ENCODE measurements at places on chromosomes 12 and 14. TPM values are rescaled to one million over a fixed set of nuclear protein-coding genes. Genes with fewer than 3 reads are reported as not detected.
A peak's percentile ranks its signal among the peaks of the same experiment; 100 is the strongest.

DNA sequence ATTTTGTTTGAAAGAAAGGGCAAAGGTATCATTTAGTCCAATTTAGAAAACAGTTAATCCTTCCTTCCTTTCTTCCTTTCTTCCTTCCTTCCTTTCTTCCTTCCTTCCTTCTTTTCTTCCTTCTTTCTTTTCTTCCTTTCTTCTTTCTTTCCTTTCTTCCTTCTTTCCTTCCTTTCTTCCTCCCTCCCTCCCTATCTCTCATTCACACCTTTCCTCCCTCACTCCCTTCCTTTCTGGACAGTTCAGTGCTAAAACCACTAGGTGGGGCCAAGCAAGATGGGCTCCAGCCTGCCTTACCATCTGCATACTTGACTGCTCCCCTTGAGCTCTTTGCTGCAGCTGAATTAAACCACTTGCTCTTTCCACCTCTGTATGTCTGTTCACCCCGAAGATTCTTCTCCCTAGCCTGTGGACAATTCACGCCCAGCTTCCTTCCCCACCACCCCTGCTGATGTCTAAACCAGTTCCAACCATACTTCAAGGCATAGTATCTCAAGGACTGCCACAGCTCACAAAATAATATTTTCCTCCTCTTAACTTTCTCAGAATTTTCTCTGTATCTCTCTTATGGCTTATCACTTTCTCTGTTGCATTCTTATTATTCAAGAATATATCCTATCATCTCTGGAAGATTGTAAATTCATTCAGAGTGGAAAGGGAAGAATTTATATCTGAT, 78.0 kb downstream of the DBX2 start:
- no peak overlapping the region for H3K27ac ChIP-seq
- H3K36me3 ChIP-seq = no peaks in the 10 kb centered on the region
- peaks cover 9% of the 10 kb centered on the region for H3K27me3 ChIP-seq
- H3K4me1 ChIP-seq = peaks cover 7% of the 10 kb centered on the region
- no peak overlapping the region for H3K4me3 ChIP-seq

GRCh38 chr12:52969166-52969795, 20.4 kb downstream of the KRT18 start:
- peaks cover 12% of the 10 kb centered on the region for H3K27me3 ChIP-seq
- DNase-seq = no peak
- H3K36me3 ChIP-seq = no peaks in the 10 kb centered on the region
- H3K4me3 ChIP-seq = no peak overlapping the region
- peaks cover 1% of the 10 kb centered on the region for H3K4me1 ChIP-seq

DNA sequence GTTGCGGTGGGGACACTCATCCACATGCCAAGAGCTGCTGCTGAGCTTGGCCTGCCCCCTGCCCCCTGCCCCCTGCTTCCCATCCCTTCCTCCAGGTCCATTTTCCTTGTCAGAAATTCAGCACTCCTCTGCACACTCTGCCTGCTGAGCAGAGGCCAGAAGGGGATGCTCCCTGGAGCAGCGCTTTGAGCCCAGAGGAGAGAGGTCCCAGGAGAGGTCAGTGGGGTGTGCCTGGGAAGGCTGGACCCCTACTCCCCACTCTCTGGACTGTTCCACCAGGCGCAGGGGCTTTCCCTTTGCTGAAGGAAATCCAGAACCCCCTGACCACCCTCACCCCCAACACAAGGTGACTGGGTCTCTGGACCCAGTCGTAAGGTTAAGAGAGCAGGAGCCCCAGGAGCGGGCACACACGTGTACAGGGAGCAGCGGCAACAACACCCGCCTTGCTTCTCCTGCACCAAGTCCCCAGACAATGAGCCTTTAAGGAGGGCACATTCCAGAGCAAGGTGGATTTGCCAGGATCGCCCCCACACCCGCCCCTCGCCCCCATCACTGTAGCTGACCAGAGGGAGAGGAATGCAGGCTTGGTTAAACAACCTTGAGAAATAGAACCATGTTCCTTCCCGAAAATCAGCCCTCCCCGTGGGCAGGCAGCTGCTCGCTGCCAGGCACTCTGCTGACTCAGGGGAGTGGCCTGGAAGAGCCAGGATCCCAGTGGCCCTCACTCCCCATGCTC, 30.7 kb downstream of the ISCA2 start:
- H3K4me1 ChIP-seq = no peaks in the 10 kb centered on the region
- H3K27me3 ChIP-seq = peaks cover 13% of the 10 kb centered on the region
- DNase-seq = no peak
- no peaks in the 10 kb centered on the region for H3K36me3 ChIP-seq
- H3K27ac ChIP-seq = no peak overlapping the region

DNA sequence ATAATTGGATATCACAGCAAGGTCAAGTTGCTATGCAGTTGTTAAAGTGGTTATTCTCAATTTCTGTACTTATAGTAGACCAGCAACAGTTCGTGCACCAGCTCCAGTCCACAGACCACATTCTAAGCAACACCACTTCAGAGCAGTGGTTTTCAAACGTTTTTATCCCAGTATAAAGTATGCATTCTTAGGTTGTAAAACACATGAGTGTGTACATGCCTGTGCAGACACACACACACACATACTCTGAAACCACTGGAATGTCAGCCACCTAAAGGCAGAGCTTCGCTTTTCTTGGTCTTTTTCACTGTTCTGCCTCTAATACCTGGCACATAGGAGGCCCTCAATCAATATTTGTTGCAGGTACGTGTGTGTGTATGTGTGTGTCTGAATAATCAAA, 22.2 kb upstream of the C12orf71 start:
- H3K27me3 ChIP-seq = no peaks in the 10 kb centered on the region
- H3K27ac ChIP-seq = no peak overlapping the region

- H3K4me1 ChIP-seq = no peaks in the 10 kb centered on the region
- no peak for DNase-seq
- H3K4me3 ChIP-seq = no peak overlapping the region
- H3K27ac ChIP-seq = no peak overlapping the region
- no peaks in the 10 kb centered on the region for H3K27me3 ChIP-seq
Observed at GRCh38 chr12:16135323-16135722, 142.2 kb downstream of the SLC15A5 start.

- H3K4me3 ChIP-seq = peak within 1 kb of the TSS; percentile 76
- H3K27ac ChIP-seq = peak within 1 kb of the TSS; percentile 16
- DNase-seq = peak; percentile 73
- peaks cover 35% of the 10 kb centered on the region for H3K27me3 ChIP-seq
Observed at GRCh38 chr12:40105515-40106201, at the start of gene SLC2A13. Gene SLC2A13, minus strand, starts transcription at chr12:40106081. Its CDS starts 273 bp downstream, at chr12:40105808.

DNA sequence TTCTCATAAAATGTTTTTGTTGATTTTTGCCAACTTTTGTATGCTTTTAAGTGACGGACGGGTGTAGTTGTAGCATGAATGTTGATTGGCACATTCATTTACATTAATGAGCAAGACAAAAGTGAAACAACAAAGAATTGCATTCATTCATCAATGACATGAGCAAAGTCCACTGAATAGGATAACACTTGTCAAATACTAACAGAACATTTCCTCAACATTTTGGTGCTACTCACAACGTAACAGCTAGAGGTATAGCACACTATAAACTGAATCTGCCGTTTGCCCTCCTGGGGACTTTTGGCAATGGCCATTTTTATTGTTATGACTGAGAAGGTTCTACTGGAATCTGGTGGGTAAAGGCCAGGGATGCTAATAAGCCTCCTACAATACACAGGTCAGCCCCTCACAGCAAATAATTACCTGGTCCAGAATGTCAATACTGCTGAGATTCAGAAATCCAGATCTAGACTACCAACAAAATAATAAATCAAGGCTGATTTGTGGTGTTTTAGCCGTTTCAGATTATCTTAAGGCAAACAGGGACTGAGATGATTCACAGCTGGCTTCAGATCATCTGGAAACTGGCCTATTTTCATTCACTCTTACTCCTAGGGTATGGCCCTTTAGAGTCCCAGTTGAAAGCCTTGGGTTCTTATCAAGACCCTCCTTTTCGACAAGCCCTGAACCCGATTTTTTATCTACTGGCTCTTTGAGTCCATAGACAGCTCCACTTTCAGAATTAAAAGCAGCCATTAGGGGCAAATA, 22.5 kb upstream of the CDKN3 start:
- H3K4me3 ChIP-seq = no peak overlapping the region
- no peak for DNase-seq
- H3K4me1 ChIP-seq = peaks cover 3% of the 10 kb centered on the region

GRCh38 chr14:29553427-29553826, 374.2 kb downstream of the PRKD1 start:
- H3K27me3 ChIP-seq = no peaks in the 10 kb centered on the region
- no peaks in the 10 kb centered on the region for H3K36me3 ChIP-seq
- H3K4me1 ChIP-seq = no peaks in the 10 kb centered on the region

- no peaks in the 10 kb centered on the region for H3K27me3 ChIP-seq
- peak overlapping the region; percentile 16 for H3K27ac ChIP-seq
- DNase-seq = no peak
- peaks cover 74% of the 10 kb centered on the region for H3K36me3 ChIP-seq
Observed at GRCh38 chr12:64469455-64470142, 17.7 kb downstream of the TBK1 start.

DNA sequence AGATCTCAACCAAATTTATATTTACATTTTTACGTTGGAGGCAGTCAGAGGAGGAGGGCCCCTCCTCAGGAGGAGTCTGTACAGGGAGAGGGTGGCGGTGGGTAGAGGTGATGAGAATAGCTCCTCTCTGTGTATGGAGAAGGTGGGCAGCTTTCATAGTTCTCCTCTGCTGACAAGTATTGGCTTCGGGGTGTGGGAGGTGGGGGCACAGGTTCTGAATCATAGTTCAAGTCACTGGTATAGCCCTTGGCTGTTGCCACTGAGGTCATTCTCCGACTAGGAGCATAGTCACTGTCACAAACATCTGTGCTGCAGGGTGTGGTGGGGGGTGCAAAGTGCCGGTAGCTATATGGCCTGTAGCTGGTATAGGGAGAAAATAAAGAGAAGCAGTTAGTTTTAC, 50.3 kb downstream of the BCL2L14 start:
- peaks cover 4% of the 10 kb centered on the region for H3K27me3 ChIP-seq
- no peak overlapping the region for H3K4me3 ChIP-seq
- no peak overlapping the region for H3K27ac ChIP-seq

DNA sequence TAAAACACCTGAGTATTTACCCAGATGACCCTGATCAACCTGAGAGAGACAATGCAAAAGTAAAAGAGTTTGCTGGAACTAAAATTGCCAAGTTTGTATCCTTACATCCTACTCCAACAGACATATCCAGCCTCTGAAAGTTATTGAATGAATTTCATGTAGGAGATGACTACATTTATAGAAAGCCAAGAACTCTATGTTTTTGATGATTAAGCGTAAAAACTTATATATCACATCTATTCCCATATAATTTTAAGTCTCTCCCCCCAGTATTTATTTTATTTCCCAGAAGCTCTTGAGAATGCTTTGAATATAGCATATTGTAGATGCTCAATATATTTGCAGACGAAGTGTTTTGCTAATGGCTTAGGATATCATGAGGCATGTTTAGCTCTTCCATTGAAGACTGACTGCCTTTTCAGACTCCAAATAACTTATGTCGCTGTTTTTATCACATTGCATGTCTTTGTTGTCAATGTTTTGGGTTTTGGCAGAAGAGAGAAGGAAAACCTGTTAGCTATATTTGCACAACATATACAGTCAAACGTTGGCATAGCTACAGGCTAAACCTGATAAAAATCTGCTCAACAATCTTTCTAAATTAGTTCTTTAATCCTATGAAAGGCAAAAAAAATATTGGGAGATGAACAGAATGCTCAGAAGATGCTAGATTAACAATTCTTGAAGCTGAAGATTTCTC, 213.6 kb downstream of the DIO2 start:
- no peak for DNase-seq
- H3K36me3 ChIP-seq = no peaks in the 10 kb centered on the region
- H3K27ac ChIP-seq = no peak overlapping the region

DNA sequence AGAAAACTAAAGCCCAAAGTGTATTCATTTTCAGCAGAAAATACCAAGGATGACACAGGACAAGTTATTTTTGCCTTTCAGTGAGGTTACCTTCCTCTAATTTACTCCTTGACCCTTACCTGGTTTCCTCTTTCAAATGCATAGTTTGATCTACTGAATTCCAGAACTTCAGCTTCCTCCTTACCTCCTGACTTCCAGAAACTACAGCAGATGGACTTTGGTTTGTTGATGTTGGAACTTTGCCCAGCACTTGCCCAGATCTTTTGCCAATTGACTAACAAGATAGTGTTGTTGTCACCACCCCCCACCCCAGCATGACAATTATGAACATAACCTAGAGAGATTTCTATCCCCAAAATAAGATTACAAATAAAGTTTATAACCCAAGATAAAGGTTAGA, 63.2 kb downstream of the NAV3 start:
- H3K4me3 ChIP-seq = no peak overlapping the region
- H3K27ac ChIP-seq = no peak overlapping the region
- no peak for DNase-seq
- no peaks in the 10 kb centered on the region for H3K4me1 ChIP-seq
- no peaks in the 10 kb centered on the region for H3K36me3 ChIP-seq

DNA sequence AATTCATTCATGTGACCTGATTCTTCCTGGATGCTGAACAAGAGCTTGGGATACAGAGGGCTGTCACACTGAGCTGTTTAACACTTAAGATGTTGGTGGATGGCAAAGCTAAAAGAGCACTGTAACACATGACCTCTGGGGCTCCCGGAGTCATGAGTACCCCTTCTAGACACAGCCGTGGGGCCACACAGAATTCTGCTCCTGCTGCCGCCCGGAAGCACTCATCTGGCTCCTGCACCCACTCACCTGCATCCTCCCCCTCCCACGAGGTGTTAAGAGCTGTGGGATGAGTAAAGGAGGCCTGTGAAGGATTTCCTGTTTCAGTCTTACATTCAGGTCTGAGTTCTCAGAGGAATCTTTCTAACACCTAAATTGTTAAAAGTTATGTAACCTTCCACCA, 78.0 kb upstream of the SSTR1 start:
- no peaks in the 10 kb centered on the region for H3K27me3 ChIP-seq
- no peaks in the 10 kb centered on the region for H3K36me3 ChIP-seq
- peaks cover 8% of the 10 kb centered on the region for H3K4me1 ChIP-seq
- H3K27ac ChIP-seq = no peak overlapping the region

GRCh38 chr12:89323568-89324218, 28.6 kb downstream of the DUSP6 start:
- no peak for DNase-seq
- no peaks in the 10 kb centered on the region for H3K27me3 ChIP-seq
- H3K36me3 ChIP-seq = no peaks in the 10 kb centered on the region

DNA sequence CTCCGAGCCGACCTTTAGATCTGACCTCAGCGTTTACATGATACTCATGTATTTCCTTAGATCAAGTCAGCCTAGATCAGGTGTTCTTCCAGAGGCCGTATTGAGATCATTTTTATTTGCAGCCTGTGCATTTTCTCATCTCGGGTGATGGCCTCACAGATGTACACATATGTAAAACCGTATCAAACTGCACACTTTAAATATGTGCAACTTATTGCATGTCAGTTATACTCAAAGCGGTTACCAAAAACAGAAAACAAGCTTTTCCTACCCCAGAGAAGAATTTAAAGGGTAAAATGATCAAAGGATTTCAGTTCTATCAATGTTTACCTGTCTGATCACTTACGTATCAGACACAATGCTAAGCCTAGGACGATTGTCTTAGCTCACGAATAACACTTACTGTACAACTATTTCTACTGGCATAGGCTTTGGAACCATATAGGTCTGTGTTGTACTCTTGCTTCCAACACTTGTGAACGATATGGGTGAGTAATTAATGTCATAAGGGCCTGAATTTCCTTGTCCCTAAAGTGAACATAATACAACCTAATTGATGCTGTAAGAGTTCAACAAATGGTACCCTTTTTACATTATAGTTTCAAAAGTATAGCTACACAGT, 628 bp upstream of the LLPH start:
- peak overlapping the region; percentile 97 for H3K4me3 ChIP-seq
- peaks cover 49% of the 10 kb centered on the region for H3K36me3 ChIP-seq
- H3K27me3 ChIP-seq = no peaks in the 10 kb centered on the region

SAMD15 gene
- not detected for total RNA-seq

OR6J1 gene
- not detected for total RNA-seq

GYS2 gene
- total RNA-seq = not detected

KRT82 gene
- total RNA-seq = not detected

IAPP gene
- not detected for total RNA-seq

KLRF2 gene
- total RNA-seq = not detected

RAB35 gene
- total RNA-seq = 78.5 TPM

PLBD1 gene
- not detected for total RNA-seq

GALNT16 gene
- not detected for total RNA-seq
